ENCODE measurements at places on chromosomes 2 and 18. TPM values are rescaled to one million over a fixed set of nuclear protein-coding genes. Genes with fewer than 3 reads are reported as not detected.

The TTN gene
- total RNA-seq: 1.3 TPM

The TSHZ1 gene
- total RNA-seq: 3.0 TPM

The REG1A gene
- not detected for total RNA-seq

The FSHR gene
- not detected for total RNA-seq

The SLC8A1 gene
- total RNA-seq: 5.2 TPM

The FOXD4L1 gene
- total RNA-seq: not detected

The ITGA6 gene
- 260 TPM for total RNA-seq

The MFF gene
- 61.4 TPM for total RNA-seq

The PPP1CB gene
- 179 TPM for total RNA-seq

The IL1R2 gene
- 0.46 TPM for total RNA-seq

The IL1RL2 gene
- under 0.01 TPM for total RNA-seq

The GYPC gene
- total RNA-seq: 1.5 TPM

The RND3 gene
- 64.4 TPM for total RNA-seq

The SCN1A gene
- under 0.01 TPM for total RNA-seq

The C2orf81 gene
- total RNA-seq: 0.46 TPM

The COBLL1 gene
- total RNA-seq: 26.0 TPM

The MOB4 gene
- total RNA-seq: 29.6 TPM

The LINC00305 gene
- total RNA-seq: not detected

The MAP3K19 gene
- not detected for total RNA-seq

The CHST9 gene
- not detected for total RNA-seq

The CAPN14 gene
- total RNA-seq: under 0.01 TPM

The GREB1 gene
- total RNA-seq: 0.30 TPM

The PTH2R gene
- total RNA-seq: under 0.01 TPM

The REEP1 gene
- total RNA-seq: under 0.01 TPM

The SIX3 gene
- total RNA-seq: not detected

The SERPINB13 gene
- not detected for total RNA-seq

The ALK gene
- not detected for total RNA-seq

The TNFRSF11A gene
- total RNA-seq: 2.3 TPM

The DSG1 gene
- not detected for total RNA-seq

The RFX8 gene
- total RNA-seq: 3.6 TPM

The CABYR gene
- total RNA-seq: 2.9 TPM

The QPCT gene
- total RNA-seq: 27.2 TPM

The SERPINB3 gene
- not detected for total RNA-seq

The PSTPIP2 gene
- total RNA-seq: 7.4 TPM

The KCNK3 gene
- total RNA-seq: not detected

The CD28 gene
- not detected for total RNA-seq

The TUBA3E gene
- not detected for total RNA-seq

The UPP2 gene
- total RNA-seq: not detected

The STK36 gene
- total RNA-seq: 7.1 TPM

The IMP4 gene
- total RNA-seq: 91.5 TPM

The MAPRE3 gene
- 0.65 TPM for total RNA-seq

The ELP2 gene
- 81.2 TPM for total RNA-seq

The RGPD8 gene
- total RNA-seq: 16.3 TPM

The B4GALT6 gene
- total RNA-seq: 7.8 TPM

The EFEMP1 gene
- 3,226 TPM for total RNA-seq

The FOXI3 gene
- not detected for total RNA-seq

The RBFA gene
- 32.2 TPM for total RNA-seq

The CD8B2 gene
- total RNA-seq: not detected

The GCG gene
- not detected for total RNA-seq

The RTP5 gene
- total RNA-seq: not detected

The OTOS gene
- not detected for total RNA-seq

The DHX57 gene
- total RNA-seq: 19.8 TPM

The GFPT1 gene
- 30.5 TPM for total RNA-seq

The UGT1A7 gene
- total RNA-seq: not detected

The IL36RN gene
- not detected for total RNA-seq

The FBXO15 gene
- total RNA-seq: 0.15 TPM
